ENCODE measurements at places on chromosomes 1 and 21. TPM values are rescaled to one million over a fixed set of nuclear protein-coding genes. Genes with fewer than 3 reads are reported as not detected.

TEX38 gene
- total RNA-seq = not detected

SEC16B gene
- 0.78 TPM for total RNA-seq

RNU1-1 gene
- under 0.01 TPM for total RNA-seq

SPOCD1 gene
- total RNA-seq = not detected

NEGR1 gene
- 40.9 TPM for total RNA-seq

RNPEP gene
- total RNA-seq = 18.9 TPM

RNU1-2 gene
- under 0.01 TPM for total RNA-seq

RIPK4 gene
- total RNA-seq = 0.47 TPM

OR2T33 gene
- total RNA-seq = not detected

GBP3 gene
- 0.94 TPM for total RNA-seq

GBP7 gene
- not detected for total RNA-seq

RCC2 gene
- 26.8 TPM for total RNA-seq

TAS1R1 gene
- total RNA-seq = not detected

CD1E gene
- not detected for total RNA-seq

LMOD1 gene
- 0.47 TPM for total RNA-seq

CD101 gene
- 1.1 TPM for total RNA-seq

FCRL5 gene
- total RNA-seq = not detected

RGL1 gene
- total RNA-seq = 61.0 TPM

CSMD2 gene
- total RNA-seq = 38.4 TPM

B3GALT2 gene
- total RNA-seq = 160 TPM

LCE1B gene
- not detected for total RNA-seq

CYP4X1 gene
- 14.5 TPM for total RNA-seq

PROX1 gene
- total RNA-seq = 14.8 TPM

RHOU gene
- total RNA-seq = 39.6 TPM

SH3BGR gene
- 3.7 TPM for total RNA-seq

OR2L8 gene
- 2.8 TPM for total RNA-seq

FNBP1L gene
- total RNA-seq = 280 TPM

KCNA3 gene
- total RNA-seq = 34.3 TPM

KCND3 gene
- total RNA-seq = 12.6 TPM

ZNF648 gene
- 0.31 TPM for total RNA-seq

EXTL1 gene
- 2.3 TPM for total RNA-seq

ARHGEF10L gene
- 22.3 TPM for total RNA-seq

CHRM3 gene
- total RNA-seq = 38.8 TPM

WLS gene
- total RNA-seq = 29.2 TPM

Data from occipital lobe (tissue), 3 donors.